ENCODE measurements at places on chromosomes 2 and 18.

- DNase-seq = no peak
These were observed 95.8 kb upstream of the SPRED2 start for GRCh38 chr2:65528241-65528574.

- no peak for DNase-seq
These were observed 59.8 kb downstream of the ANO7 start for GRCh38 chr2:241248289-241248688.

DNA sequence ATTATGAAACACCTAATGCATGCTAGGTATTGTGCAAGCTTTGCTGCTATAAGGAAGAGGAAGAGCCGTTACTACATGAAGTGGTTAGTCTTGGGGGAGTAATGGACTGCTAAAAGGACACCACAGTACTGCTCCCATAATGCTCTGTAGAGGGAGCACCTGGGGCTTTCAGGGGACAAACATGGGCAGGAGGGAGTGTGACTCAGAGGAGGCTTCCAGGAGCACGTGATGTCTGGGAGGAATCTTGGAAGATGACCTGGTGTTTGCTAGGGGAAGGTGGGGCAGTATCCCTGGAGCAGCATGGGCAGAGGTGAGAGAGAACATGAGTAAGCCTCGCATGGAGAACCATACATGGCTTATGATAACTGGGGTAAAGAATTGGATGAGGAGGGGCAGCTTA lies 18.8 kb downstream of the MAPK4 start:
- no peak for DNase-seq

- no peak for DNase-seq
These were observed 957.7 kb upstream of the GYPC start for GRCh38 chr2:125698280-125698679.
